Endothelial cell (in vitro differentiated cells): ENCODE measurements at places on chromosomes 4 and X.

- no peak for DNase-seq
These were observed 60.6 kb downstream of the HTRA3 start for GRCh38 chr4:8329859-8330761.

DNA sequence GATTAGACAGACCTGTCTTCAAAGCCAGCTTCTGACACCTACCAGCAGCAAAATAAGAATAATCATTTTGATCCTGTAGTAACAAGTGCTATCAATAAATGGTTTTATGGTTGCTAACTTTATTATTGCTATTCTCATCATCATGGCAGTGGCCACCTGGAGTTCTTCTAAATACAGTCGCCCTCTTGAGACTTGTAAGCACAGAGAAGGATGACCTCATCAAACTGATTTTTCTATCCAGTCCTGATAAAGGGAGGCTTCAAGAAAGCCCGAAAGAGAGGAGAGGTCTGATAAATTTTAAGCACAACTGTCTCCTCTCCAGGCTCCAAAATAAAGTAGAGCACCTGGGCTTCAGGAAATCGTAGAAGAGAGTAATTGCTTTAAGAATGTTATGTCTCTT, 286.4 kb downstream of the USP46 start:
- DNase-seq, result no peak

GRCh38 chr4:11698846-11699590, 270.3 kb upstream of the HS3ST1 start:
- no peak for DNase-seq

- DNase-seq, result no peak
These were observed 78.0 kb upstream of the TMEM33 start for GRCh38 chr4:41857226-41857641.

DNA sequence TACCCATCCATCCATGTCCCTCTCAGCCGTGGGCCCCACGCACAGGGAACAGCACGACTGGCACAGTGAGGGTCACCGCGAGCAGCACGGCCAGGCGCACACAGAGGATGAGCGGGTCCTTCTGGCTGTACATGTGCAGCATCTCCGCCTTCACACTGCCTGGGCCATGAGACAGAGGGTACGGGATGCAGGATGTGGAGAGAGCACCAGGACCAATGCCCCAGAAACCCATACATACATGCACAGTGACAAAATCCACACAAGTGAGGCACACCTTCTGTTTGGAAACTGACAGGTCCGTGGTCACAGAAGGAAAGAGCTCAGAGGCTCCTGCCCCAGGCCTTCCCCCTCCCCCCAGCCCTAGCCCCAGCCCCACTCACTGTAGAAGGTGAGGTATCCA, 9.5 kb downstream of the SLC38A5 start:
- no peak for DNase-seq

GRCh38 chrX:28085653-28086052, 104.4 kb upstream of the DCAF8L1 start:
- DNase-seq, result no peak

GRCh38 chrX:31294475-31294874, 222.6 kb upstream of the FTHL17 start:
- no peak for DNase-seq

- no peak for DNase-seq
These were observed 18.8 kb upstream of the YTHDC1 start for GRCh38 chr4:68368691-68369131.

DNA sequence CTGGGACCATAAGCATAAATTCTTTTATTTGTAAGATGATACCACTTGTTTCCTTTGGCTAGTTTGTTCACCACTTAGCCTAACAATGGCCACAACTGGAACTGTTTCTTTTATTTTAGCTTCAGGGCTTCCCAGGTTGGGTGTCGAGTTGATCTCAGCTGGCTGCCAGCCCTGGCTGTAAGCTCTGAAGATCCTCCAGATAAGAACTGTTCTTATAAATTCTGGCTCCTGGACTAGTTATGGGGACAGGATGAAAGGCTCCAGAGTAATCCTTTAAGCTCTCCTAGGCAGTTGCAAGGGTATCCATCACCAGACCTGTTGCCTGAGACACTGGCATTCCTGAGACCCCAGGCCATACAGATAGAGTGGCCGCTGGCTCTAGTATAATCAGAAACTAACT, 129.4 kb upstream of the ACSL4 start:
- no peak for DNase-seq

DNA sequence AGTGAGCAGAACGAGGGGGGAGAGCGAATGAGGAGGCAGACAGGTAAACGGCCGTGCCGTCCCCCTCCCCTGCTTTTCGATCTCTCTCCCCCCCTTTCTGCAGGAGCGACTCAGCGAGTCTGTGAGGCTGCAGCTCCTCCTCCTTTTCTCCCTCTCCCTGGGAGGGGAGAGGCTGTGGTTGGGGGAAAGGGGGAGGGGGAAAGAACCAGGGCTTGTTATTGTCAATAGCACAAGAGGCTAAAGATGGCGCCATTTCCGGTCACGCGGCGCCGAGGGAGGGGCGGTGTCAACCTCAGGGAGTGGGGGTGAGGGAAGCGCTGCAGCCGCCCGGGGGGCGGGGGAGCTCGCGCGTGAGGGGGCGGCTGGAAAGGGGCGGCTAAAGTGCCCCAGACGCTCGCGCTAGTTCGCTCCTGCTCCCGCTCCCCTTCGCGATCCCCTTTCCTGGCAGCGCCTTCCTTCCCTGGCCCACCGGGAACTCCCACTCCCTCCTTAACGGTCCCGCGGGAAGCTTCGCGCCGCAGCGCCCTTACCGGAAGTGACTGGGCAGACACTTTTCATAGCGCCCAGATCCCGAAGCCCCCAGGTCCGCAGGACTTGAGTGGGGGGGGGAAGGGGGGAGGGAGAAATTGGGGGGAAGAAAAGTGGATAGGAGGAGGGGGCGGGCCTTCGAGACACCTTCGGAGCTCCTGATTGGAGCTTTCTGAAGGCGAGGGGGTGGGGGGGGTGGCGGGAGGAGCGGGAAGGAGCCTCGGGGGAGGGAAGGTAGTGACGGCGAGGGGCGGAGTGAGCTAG, at the start of gene CUL4B:
Gene CUL4B, minus strand, starts transcription at position 121 of the 792 bp plus-strand sequence. CDS start 324 bp downstream, outside the sequence.
- DNase-seq, result peak; percentile 84

DNA sequence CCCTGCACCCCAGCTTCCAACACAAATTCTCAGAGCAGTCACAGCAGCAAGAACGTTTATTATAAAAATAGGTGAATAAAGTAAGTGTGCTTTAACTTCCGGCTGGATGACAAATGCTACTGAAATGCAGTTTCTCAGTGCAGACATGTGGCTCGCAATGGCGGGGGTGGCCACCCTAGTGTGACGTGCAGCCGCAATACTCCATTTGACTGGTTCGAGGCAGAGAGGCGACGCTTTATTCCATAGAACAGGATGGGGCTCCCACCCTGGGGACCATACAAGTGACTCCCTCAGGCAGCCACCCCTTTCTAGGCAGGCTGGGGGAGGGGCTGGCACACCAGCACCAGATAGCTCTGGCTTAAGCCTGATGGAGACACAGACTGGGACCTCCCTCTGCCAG, 14.5 kb downstream of the TNIP2 start:
- DNase-seq, result no peak

DNA sequence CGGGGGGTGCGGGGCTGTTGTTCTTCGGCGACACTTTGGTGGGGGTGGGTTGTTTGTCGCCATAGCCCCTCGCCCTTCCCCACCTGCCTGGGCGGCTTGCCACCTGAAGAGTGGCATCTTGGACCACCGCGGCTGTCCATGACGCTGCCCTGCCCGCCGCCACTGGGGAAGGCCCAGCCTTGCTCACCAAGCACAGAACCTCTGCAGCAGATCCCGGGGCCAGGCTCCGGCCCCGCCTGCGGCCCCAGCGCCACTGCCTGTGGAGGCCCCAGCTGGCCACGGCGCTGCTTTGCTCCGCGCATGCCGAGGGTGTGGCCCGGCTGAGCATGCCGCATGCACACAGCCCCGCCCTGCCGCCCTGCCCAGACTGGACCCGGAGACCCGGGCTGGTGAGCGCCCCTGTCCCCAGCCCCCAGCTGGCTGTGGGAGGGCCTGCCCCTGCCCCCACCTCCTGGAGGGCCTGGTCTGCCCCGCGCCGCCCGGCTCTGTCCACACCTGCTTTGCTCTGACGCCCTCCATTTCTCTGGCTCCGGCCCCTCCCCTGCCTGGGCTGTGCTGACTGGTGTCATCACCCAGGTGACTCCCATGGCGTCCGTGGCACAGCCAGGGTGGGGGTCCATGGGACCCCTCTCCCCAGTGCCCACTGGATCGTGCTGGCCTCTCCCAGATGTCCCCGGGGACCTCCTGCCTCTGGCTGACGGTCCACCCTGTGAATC, 5.3 kb downstream of the NAT8L start:
- no peak for DNase-seq
